ENCODE measurements at places on chromosomes 11 and 22. TPM values are rescaled to one million over a fixed set of nuclear protein-coding genes. Genes with fewer than 3 reads are reported as not detected.
A peak's percentile ranks its signal among the peaks of the same experiment; 100 is the strongest.

DNA sequence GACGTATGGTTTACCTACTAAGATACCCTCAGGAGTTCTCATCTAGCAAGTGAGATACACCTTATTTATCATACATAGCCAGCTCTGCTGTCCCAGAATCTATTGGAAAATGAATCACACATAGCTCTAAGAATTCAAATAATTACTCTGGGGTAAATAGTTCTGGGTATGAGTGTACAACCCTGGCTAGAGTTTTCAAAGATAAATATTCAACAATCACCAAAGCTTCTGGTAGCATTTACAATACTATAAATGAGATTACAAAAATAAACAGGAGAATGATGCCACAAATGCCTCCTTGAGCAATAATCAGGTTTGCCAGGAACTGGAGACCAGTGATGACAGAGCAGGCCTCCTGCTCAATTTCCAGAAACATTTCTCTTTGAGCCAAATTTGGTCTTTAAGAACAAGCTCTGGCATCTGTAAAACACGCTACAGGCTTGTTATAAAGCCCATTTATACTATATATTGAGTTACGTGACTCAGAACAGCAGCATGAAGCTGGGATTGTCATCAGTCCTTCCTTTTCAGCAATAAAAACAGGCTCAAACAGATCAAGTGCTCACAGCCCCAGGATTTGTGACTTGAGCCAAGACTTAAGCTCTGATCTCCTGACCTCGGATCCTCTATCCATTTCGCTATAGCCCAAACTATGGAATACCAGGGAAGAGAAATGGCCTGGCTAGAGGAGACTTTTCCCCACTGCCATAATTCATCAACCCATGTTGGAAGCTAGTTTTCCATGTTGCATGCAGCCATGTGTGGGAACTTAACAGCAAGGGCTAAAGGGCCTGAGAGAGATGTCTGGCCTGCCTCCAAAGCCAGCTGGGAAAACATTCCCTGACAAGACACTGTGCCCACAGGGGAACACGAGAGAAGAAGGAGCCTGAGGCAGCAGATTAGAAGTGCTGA is 19.7 kb downstream of the RAB30 start:
- no peaks in the 10 kb centered on the region for H3K27me3 ChIP-seq
- no peaks in the 10 kb centered on the region for H3K36me3 ChIP-seq
- H3K4me1 ChIP-seq = peaks cover 13% of the 10 kb centered on the region
- DNase-seq = peak; percentile 64

GRCh38 chr22:22867996-22868715 is 19.5 kb upstream of the IGLL5 start:
- no peaks in the 10 kb centered on the region for H3K4me1 ChIP-seq
- no peak overlapping the region for H3K27ac ChIP-seq
- H3K4me3 ChIP-seq = no peak overlapping the region
- no peaks in the 10 kb centered on the region for H3K36me3 ChIP-seq
- H3K27me3 ChIP-seq = no peaks in the 10 kb centered on the region

- H3K4me3 ChIP-seq = no peak overlapping the region
- H3K4me1 ChIP-seq = peaks cover 10% of the 10 kb centered on the region
- H3K27me3 ChIP-seq = no peaks in the 10 kb centered on the region
These were observed 2.0 kb upstream of the PACSIN3 start for GRCh38 chr11:47188259-47188658.

- no peak for DNase-seq
- H3K4me3 ChIP-seq = no peak overlapping the region
- H3K4me1 ChIP-seq = no peaks in the 10 kb centered on the region
- H3K27ac ChIP-seq = no peak overlapping the region
These were observed 76.0 kb downstream of the EIF3M start for GRCh38 chr11:32659672-32660071.

TNRC6B gene
- 79.7 TPM for total RNA-seq
